COR-L47 (cell line): ENCODE measurements at places on chromosomes 16 and 17.

DNA sequence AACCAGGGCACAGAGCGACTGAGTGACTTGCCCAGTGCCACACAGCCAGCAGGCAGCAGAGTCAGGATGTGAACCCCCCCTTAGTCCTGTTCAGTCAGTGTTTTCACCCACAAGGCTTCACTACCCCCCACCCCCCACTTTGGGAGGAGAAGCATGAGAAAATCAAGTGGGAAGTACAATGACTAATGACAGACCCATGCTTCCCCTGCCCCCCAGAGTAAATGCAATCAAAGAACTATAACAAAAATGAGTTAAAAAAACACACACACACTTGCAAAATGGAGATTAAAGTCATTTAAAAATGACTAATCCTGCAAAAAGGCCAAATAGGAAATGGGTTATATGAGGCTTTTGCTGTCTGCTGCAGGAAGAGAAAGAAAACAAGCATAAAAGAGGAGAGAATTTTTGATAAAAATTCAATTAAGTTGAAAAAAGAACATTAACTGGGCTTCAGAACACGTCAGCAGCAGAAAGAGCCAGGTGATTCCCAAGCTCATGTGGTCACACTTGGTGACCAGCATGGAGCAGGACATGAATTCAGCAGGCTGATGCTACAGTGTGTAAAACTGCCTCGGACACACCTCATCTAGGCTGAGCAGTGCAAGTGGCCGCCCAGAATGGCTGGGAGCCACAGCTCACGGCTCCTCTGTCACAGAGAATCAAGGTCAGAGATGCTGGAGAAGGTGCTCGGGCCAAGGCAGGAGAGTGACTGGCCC lies 212.3 kb downstream of the ZNF423 start:
- DNase-seq: no peak

GRCh38 chr16:2451851-2452320 lies 8.0 kb upstream of the TEDC2 start:
- DNase-seq: no peak

GRCh38 chr17:1630662-1631061 lies 2.0 kb upstream of the SLC43A2 start:
- DNase-seq: no peak

DNA sequence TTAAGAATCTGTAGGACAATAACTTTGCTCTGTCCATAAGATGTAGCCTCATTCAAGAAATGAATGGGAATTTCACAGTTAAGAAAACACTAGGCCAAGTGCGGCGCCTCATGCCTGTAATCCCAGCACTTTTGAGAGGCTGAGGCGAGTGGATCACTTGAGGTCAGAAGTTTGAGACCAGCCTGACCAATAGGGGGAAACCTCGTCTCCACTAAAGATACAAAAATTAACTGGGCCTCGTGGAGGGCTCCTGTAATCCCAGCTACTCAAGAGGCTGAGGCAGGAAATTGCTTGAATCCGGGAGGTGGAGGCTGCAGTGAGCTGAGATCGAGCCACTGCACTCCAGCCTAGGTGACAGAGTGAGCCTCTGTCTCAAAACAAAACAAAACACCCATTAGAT lies 19.9 kb upstream of the RSL1D1 start:
- no peak for DNase-seq

DNA sequence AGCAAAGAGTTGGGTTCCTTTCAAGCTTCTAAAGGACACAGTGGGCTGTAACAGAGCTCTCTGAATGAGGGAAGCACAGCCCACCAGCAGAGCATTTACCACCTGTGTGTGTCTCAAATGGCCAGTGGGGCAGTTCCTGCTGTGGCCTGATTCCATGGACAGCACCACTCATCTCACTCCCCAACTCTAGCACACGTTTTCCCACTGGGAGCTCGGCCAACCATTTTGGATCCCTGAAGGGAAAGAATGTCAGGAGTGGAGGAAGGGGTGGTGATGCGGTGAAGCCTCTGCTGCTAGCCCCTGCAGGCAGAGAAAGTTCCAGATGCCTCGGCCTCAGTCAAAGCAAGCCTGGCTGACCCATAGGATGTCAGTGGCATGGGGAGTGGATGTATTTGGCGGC lies 86.6 kb downstream of the PLXDC1 start:
- no peak for DNase-seq

DNA sequence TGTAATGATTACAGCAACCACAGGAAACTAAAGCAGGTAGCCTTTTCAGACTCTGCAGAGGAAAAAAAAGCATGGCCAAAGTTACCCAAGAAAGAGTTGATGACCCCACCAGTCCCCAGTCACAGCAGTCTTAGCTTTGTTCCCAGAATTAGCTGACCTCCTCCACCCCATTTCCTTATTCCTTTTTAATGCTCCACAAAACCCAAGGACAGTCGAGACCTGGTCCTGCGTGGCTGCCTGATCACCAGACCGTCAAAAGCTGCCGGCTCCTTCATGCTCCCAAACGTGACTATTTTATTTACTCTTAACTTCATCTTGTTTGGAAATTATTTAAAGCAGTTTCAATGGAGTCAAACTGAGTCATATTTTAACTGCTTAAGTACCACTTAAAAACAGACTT lies 28.7 kb upstream of the MED9 start:
- no peak for DNase-seq

DNA sequence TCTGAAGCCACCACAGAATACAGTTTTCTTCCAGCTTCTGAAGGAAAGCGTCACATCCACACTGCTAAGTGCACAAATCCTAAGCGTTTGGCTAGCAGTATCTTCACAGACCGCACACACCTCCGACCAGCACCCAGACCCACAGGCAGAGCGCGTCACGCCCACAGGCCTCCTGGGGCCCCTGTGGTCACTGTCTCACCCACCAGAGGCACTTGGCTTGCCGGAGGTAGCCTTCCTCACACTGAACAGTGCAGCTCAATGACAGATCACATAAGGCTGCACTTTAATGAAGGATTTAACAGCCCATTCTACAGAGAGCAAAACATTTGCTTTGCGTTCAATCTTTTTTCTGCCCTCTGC lies 21.2 kb downstream of the SPHK1 start:
- no peak for DNase-seq

- no peak for DNase-seq
Observed at GRCh38 chr16:8798174-8798527, 512 bp downstream of the PMM2 start.

DNA sequence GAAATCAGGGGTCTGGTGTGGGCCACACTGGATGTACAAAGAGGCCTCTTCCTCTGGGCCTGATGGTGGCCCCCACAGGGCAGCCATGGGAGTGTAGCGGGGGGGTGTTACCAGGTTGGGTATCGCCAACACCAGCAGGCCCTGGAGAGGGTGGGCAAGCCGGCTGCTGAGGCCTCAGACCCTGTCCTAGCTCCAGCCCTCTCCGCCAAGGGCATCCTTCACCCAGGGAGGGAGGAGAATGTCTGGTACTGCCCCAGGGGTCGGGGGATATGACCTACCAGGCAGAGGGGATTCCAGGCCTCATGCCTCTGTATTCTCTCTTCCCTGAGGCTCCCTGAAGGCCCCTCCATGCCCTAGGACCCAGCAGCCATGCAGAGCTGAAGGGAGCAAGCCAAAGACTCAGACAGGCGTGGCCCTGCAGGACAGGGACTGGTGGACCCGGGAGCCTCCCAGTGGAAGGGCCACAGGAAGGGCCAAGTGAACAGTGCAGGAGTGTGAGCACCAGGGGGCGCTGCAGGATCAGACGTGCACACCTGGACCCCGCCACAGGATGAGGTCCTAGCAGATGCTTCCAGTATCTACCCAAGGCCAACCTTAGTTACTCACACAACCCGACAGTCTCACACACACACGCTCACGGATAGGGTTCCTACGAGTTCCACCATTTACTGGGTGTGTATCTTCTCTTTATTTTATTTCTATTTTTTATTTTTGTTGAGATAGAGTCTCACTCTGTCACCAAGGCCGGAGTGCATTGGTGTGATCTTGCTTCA lies 10.9 kb upstream of the CES4A start:
- peak; percentile 81 for DNase-seq

- DNase-seq: no peak
Observed at GRCh38 chr17:15457723-15458094, 9.7 kb downstream of the CDRT4 start.

GRCh38 chr16:55467898-55468297 lies 11.1 kb upstream of the MMP2 start:
- no peak for DNase-seq
